ENCODE measurements at places on chromosomes 6 and 20. TPM values are rescaled to one million over a fixed set of nuclear protein-coding genes. Genes with fewer than 3 reads are reported as not detected.

- no peak for DNase-seq
Observed at GRCh38 chr6:125469915-125470314, 168.1 kb upstream of the HDDC2 start.

DNA sequence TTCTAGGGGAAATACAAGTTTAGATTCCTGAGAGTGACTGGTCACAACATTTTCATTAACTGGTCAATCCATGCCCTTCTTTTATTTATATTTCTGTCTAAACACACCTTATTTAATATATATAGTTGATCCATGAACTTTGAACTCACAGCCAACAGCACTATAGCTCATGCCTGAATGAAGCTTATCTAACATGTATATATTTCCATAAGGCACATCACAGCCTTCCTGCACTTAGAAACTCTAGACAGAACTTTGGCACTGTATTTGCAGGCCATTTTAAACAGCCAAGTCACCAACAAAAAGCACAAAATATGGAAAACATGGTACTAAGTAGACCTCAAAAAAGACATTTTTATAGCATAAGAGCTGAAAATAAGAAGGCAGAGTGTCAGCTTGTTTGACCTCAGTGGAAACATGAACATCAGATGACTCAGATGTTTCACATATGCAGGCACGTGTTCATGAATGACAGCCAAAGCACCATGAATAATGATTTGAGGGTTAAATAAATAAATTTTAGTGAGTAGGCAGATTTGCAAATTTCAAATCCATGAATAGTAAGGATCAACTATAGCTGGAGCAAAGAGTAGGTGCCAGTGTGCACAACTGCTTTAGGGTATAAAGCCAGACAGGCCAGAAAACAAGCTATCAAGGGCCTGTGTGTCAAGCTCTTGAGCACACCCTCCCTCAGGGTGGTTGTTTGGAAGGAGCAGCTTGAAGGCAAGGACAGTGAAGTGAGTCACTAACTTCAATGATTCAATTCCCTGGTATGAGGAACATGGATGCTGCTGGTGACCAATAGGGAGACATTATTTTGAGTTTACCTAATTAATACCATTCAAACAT lies 88.9 kb upstream of the NT5E start:
- DNase-seq: no peak

Gene ZNF311
- polyA plus RNA-seq: not detected

Gene LTA
- 31.1 TPM for polyA plus RNA-seq

GRCh38 chr6:30568245-30568644 lies 3.0 kb upstream of the ABCF1 start:
- no peak for DNase-seq

DNA sequence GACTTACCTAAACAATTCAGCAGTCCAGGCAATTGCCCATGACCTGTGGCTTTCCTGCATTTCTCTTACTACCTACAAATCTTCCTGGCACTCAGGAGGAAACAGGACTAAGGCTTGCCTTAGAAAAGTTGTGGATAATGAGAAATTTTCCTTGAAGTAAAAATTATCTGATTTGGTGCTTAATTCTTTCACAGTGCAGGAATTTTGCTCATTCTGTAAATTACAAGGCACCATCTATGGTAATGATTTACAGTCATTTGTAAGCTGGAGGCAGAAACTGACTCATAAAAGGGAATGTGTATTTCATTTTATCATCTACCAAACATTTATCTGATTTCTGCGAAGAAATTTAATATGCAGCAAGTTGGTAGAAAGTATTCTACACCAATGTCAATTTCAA lies 211.5 kb upstream of the FKBP1C start:
- DNase-seq: no peak

GRCh38 chr20:57980506-57980905 lies 247.9 kb downstream of the ANKRD60 start:
- no peak for DNase-seq

Gene QKI
- 28.4 TPM for polyA plus RNA-seq
